Common myeloid progenitor, CD34-positive (primary cell): ENCODE measurements at places on chromosomes 2 and 18.

- H3K4me1 ChIP-seq = no peaks in the 10 kb centered on the region
- no peak overlapping the region for H3K27ac ChIP-seq
- no peaks in the 10 kb centered on the region for H3K27me3 ChIP-seq
- no peak overlapping the region for H3K4me3 ChIP-seq
Measured at GRCh38 chr18:34342960-34343359, 118.2 kb upstream of the NOL4 start.

GRCh38 chr2:43595603-43596412 lies at the start of gene THADA:
THADA (minus strand) TSS chr2:43596038; CDS start chr2:43592392, 3,646 bp downstream.
- H3K27me3 ChIP-seq = no peaks in the 10 kb centered on the region
- H3K4me1 ChIP-seq = peaks cover 19% of the 10 kb centered on the region
- peak within 1 kb of the TSS; percentile 98 for H3K27ac ChIP-seq
- H3K4me3 ChIP-seq = peak within 1 kb of the TSS; percentile 88

- H3K27ac ChIP-seq = no peak overlapping the region
- H3K4me1 ChIP-seq = no peaks in the 10 kb centered on the region
- no peaks in the 10 kb centered on the region for H3K36me3 ChIP-seq
- no peaks in the 10 kb centered on the region for H3K27me3 ChIP-seq
Measured at GRCh38 chr2:40384714-40385113, 67.2 kb downstream of the SLC8A1 start.

DNA sequence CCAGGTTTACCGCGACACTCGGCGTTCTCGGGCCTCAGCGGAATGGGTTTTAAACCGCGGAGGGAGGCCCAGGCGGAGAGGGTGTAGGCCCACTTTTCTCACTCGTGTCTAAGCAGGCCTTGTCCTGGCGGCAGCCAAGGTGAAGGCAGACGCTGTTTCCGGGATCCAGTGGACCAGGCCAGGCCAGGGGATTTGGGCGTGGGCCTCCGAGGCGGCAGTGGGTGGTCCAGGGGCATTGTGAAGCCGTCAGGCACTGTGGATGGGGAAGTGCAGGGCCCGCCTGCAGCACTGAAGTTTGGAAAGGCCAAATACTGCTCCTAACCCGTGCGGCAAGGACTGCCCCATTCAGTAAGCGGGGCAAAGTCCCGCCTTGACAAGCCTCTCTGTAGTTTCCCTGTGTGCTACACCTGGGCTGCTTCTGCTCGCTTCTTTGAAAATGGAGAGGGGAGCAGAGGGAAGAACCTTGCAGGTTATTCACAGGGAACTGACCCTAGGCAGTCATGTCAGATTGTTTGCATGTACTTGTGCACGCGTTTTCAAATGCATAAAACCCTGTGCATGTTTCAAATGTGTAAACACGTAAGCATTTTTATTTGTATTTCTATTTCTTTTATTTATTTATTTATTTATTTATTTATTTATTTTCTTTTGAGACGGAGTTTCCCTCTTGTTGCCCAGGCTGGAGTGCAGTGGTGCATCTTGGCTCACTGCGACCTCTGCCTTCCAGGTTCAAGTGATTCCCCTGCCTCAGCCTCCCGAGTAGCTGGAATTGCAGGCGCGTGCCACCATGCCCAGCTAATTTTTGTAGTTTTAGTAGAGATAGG lies 7.5 kb upstream of the DLX2 start:
- H3K36me3 ChIP-seq = no peaks in the 10 kb centered on the region
- peak; percentile 50 for DNase-seq
- H3K4me3 ChIP-seq = no peak overlapping the region

GRCh38 chr2:48914477-48915089 lies 159.1 kb upstream of the LHCGR start:
- no peaks in the 10 kb centered on the region for H3K36me3 ChIP-seq
- H3K4me3 ChIP-seq = no peak overlapping the region
- no peak overlapping the region for H3K27ac ChIP-seq
- no peak for DNase-seq
- H3K27me3 ChIP-seq = no peaks in the 10 kb centered on the region
- H3K4me1 ChIP-seq = no peaks in the 10 kb centered on the region

- no peaks in the 10 kb centered on the region for H3K4me1 ChIP-seq
- H3K27me3 ChIP-seq = no peaks in the 10 kb centered on the region
- H3K4me3 ChIP-seq = no peak overlapping the region
- no peak for DNase-seq
- no peak overlapping the region for H3K27ac ChIP-seq
- no peaks in the 10 kb centered on the region for H3K36me3 ChIP-seq
Measured at GRCh38 chr18:28963481-28963880, 786.6 kb upstream of the CDH2 start.

- peaks cover 16% of the 10 kb centered on the region for H3K27me3 ChIP-seq
- no peak for DNase-seq
- H3K4me1 ChIP-seq = no peaks in the 10 kb centered on the region
- no peak overlapping the region for H3K27ac ChIP-seq
Measured at GRCh38 chr2:85741833-85742455, 11.8 kb upstream of the ATOH8 start.

DNA sequence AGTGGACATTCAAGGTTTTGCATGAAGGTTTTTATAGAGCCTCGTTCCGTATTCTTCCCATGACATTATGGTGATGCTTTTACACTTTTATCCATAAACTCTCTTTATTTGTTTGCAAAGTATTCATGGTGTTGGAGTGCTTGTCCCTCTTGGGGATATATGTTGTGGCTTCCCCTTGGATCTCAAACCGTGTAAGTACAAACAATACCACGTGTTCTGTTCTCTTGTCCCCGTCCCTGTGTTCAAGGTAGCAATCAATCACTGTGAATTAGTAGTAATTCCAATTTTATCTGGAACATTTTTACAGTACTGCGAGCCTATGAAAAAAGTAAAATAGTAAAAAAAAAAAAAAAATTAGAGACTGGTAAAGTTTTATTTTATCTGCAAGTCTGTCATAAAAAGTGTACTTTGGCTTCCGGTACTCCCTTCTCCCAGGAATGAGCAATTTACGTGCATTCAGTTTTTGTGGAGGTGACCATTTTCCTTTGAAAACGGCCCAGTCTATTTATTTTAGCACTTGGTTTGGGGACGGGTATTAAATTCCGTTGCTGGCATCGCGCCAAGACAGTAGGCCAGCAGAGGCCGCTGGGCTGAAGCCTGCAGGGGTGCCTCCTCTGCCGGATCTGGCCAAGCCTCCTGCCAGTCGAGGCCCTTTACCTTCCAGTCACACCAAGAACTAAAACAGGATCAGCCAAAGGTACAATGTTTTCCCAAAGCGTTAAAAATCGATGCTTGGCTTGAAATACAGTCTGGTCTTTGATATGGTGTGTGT lies 175.7 kb downstream of the SOCS6 start:
- peak; percentile 80 for DNase-seq
- H3K4me3 ChIP-seq = peak overlapping the region; percentile 40
- H3K36me3 ChIP-seq = no peaks in the 10 kb centered on the region
- no peak overlapping the region for H3K27ac ChIP-seq
- H3K4me1 ChIP-seq = peaks cover 9% of the 10 kb centered on the region
- no peaks in the 10 kb centered on the region for H3K27me3 ChIP-seq
